Activated CD8-positive, alpha-beta T cell treated with anti-CD3 and anti-CD28 coated beads for 36 hours (primary cell): ENCODE measurements at places on chromosomes 7 and 10.

DNA sequence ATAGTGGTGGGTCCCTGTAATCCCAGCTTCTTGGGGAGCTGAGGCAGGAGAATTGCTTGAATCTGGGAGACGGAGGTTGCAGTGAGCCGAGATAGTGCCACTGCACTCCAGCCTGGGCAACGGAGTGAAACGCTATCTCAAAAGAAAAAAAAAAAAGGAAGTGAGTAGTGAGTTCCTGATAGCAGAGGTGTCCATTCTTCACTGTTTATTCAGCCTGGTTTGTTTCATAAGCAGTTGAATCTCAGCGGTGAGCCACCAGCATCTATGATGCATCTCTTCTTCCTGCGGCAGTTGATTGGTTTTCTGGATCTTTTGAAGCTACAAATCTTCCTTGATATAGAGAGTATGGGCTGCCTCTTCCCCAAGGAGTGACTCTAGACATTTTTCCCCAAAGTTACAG lies 316.1 kb upstream of the MTPN start:
- DNase-seq: no peak

- DNase-seq: no peak
Measured at GRCh38 chr7:240146-240676, 47.8 kb downstream of the FAM20C start.

DNA sequence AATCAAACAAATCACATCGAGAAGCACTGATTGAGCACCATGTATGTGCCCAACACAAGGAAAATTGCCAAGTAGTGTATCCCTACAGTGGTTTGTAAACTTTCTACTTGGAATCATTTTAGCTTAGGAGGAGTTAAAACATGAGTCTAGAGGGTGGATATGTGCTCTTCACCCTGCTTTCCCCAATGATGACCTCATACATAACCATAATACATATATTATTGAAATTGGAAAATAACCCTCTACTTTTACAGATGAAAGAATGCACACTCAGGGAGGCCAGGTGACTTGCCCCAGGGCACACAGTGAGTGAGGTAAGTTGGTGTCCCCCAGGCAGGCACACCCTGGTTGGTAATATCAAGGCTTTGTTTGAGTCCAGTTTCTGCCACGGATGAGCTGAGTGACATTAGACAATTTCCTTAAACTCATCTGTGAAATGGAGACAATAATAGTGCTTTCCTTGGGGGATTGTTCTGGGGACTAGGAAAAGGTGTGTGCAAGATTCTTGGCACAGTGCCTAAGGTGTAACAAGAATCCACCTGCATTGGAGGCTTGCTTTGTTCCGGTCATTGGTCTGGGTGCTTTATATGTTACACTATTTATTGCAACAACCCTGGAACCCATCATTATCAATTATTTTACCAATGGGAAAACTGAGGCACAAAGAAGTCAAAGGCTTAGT lies 50.7 kb downstream of the BPGM start:
- DNase-seq: no peak

GRCh38 chr10:62619413-62619738 lies 185.1 kb upstream of the ADO start:
- DNase-seq: no peak

GRCh38 chr7:47480576-47481538 lies 101.1 kb downstream of the TNS3 start:
- DNase-seq: peak; percentile 37

- DNase-seq: no peak
Measured at GRCh38 chr7:47264021-47264651, 317.8 kb downstream of the TNS3 start.

DNA sequence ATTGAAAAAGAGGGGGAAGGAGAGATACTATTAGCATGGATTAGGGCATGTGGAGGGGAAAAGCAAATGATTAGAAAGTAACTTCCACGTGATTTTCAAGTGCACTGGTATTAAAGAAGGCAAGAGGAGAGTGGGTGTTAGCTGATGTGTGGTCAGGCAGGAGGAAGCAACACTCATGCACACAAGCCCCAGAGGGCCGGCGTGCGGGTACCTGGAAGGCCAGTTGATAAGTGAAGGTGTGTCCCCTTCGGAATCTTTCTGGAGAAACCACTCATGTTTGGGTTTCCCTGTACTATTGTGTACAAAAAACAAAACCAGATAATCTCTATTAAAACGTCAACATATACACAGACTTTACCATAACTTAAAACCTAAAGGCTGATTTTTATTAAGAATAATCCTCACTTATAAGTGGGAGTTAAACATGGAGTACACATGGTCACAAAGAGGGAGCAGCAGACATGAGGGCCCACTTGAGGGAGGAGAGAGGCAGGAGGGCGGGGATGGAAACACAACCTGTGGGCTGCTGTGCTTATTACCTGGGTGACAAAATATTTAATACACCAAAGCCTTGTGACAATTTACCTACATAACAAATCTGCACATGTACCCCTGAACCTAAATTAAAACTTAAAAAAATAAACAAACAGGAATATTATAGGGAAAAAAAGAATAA lies 98.9 kb downstream of the SVIL start:
- DNase-seq: no peak

- DNase-seq: no peak
Measured at GRCh38 chr10:78626471-78626870, 442.3 kb upstream of the ZMIZ1 start.

GRCh38 chr10:119139464-119140067 lies 25.9 kb downstream of the SFXN4 start:
- peak; percentile 63 for DNase-seq

- DNase-seq: no peak
Measured at GRCh38 chr10:102718220-102718619, 3.8 kb downstream of the SFXN2 start.

DNA sequence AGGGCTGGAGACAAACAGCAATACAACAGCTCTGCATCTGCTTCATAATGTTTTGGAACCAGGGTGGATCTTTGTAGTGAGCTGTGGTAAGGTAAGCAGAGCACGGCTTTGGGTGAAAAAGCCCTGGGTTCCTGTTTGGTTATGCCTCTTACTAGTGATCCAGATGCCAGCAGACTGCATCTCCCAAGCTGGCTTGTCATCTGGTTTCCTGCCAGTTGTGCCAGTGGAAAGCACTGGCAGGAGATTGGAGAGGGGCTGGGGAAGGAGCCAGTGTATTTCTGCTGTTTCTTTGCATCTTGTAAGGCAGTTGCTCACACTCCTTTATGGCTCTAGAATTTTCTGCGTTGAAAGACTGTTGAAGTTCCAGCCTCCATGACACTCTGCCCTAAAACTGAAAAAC lies 137.6 kb downstream of the TSPAN12 start:
- DNase-seq: no peak

GRCh38 chr10:62992145-62992721 lies 140.9 kb upstream of the NRBF2 start:
- DNase-seq: peak; percentile 7

- peak; percentile 47 for DNase-seq
Measured at GRCh38 chr7:30738026-30738915, 13.7 kb upstream of the INMT start.
